ENCODE measurements at places on chromosomes 12 and 14. TPM values are rescaled to one million over a fixed set of nuclear protein-coding genes. Genes with fewer than 3 reads are reported as not detected.

SLC6A15 gene
- not detected for total RNA-seq

ERP27 gene
- total RNA-seq = not detected

LUM gene
- total RNA-seq = 64.5 TPM

NAV3 gene
- total RNA-seq = 115 TPM

MAP3K9 gene
- 0.51 TPM for total RNA-seq

DNA sequence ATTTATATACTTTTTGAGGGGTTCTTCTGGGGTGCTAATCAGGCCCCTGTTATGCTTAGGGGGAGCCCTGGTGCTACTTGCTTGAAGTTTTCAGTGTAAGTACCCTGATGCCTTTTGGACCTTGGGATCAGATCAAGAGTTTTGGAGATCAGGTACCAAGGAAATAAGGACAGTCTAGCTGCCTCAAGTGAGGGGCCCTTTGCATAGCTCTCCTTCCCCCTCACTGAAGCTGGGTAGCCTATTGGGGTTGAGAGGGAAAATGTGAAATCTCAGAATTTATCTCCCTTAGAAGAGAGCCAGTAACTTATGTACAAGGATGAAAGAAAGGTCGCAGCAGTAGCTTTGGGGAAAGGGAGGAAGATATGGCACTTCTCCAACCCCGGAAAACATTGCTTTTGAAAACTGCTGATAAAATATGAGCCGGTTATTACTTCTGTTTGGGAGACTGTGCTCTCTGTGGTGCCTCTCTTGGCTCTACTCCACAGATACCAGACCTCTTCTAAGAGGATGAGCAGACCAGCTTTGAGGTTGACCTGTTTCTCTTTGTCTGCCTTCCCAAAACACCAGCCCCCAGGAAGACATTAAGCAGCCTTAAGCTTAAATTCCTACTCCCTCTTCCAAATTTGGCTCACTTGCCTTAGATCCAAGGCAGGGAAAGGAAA lies 8.8 kb upstream of the AMHR2 start:
- peaks cover 25% of the 10 kb centered on the region for H3K36me3 ChIP-seq
- DNase-seq = no peak
- H3K27me3 ChIP-seq = peaks cover 3% of the 10 kb centered on the region
- H3K4me1 ChIP-seq = peaks cover 42% of the 10 kb centered on the region
- H3K4me3 ChIP-seq = no peak overlapping the region

DNA sequence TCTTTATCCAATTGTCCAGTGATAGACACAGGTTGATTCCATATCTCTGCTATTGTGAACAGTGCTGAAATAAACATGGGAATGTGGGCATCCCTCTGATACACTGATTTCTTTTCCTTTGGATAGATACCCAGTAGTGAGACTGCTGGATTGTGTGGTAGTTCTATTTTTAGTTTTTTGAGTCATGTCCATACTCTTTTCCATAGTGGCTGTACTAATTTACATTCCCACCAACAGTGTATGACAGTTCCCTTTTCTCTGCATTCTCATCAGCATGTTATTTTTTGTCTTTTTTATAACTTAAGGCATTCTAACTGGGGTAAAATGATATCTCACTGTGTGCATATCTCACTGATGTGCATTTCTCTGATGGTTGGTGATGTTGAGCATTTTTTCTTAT lies 24.8 kb upstream of the VASH1 start:
- H3K36me3 ChIP-seq = no peaks in the 10 kb centered on the region
- peaks cover 4% of the 10 kb centered on the region for H3K27me3 ChIP-seq
- H3K4me3 ChIP-seq = no peak overlapping the region
- no peak overlapping the region for H3K27ac ChIP-seq

DNA sequence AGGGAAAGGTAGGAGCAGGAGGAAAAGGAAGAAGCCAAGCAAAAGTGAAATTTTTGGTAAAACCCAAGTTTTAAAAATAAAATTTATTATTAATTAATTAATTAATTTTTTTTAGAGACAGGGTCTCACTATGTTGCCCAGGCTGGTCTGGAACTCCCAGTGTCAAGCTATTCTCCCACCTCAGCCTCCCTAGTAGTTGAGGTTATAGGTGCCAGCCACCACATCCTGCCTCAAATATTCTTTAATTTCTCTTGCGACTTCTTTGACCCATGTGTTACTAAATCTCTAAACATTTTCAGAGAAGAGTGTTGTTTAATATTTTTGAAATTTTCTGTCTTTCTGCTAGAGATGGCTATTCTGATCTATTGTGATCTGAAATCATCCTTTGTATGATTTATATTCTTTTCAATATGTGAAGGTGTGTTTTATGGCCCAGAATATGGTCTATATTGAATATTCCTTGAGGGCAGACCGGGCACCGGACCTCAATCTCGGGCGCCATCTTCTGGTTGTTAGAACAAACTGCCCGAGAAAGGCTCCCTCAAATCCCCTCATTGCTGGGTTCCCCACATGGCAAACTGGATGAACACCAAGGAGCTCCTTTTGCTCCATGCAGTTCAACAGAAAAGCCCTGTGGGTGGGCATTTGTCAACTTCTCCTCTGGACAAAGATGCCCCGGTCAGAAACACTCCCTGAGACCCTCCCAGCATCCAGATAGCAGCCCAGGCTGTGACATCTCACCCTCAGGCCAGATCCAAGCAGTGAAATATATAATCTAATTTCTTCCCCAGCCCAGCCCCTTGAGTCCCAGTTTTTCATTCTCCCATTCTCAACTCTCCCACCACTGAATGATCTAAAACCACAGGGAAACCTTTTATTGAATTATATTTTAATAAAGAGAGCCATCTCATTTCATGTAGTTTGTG lies 110.5 kb downstream of the ASCL4 start:
- no peaks in the 10 kb centered on the region for H3K36me3 ChIP-seq
- no peaks in the 10 kb centered on the region for H3K4me1 ChIP-seq
- no peak overlapping the region for H3K27ac ChIP-seq
- peak; percentile 30 for DNase-seq

DNA sequence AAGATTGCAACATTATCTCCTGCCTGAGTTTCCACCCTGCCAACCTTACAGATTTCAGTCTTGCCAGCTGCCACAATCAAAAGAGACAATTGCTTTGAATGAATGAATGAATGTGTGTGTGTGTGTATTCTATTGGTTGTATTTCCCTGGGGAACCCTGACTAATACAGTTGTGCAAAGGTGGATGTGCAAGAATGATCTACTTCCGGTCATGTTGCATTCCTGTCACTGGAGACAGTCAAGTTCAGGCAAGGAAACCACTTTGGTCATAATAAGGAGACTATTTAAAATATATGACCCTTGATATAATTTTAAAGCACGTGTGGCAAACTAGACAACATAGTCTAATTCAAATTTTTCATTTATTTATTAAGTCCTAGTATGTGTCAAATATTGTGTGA lies 13.1 kb downstream of the RERG start:
- H3K27me3 ChIP-seq = peaks cover 4% of the 10 kb centered on the region
- no peak overlapping the region for H3K27ac ChIP-seq
- no peak overlapping the region for H3K4me3 ChIP-seq
- H3K36me3 ChIP-seq = no peaks in the 10 kb centered on the region
- no peak for DNase-seq

GRCh38 chr12:52741375-52742195 lies 35.6 kb downstream of the KRT76 start:
- DNase-seq = peak; percentile 13
- no peaks in the 10 kb centered on the region for H3K36me3 ChIP-seq
- H3K4me1 ChIP-seq = no peaks in the 10 kb centered on the region
- H3K27ac ChIP-seq = no peak overlapping the region
- H3K27me3 ChIP-seq = peaks cover 23% of the 10 kb centered on the region

- H3K4me1 ChIP-seq = peaks cover 4% of the 10 kb centered on the region
Observed at GRCh38 chr12:4556735-4557530, 5.1 kb upstream of the DYRK4 start.

- peak overlapping the region; percentile 84 for H3K4me3 ChIP-seq
- H3K27ac ChIP-seq = peak overlapping the region; percentile 92
- peaks cover 18% of the 10 kb centered on the region for H3K36me3 ChIP-seq
- peaks cover 1% of the 10 kb centered on the region for H3K27me3 ChIP-seq
- peaks cover 74% of the 10 kb centered on the region for H3K4me1 ChIP-seq
Observed at GRCh38 chr12:50242751-50243191, 40.5 kb downstream of the LIMA1 start.

GRCh38 chr12:52295663-52296062 lies 4.3 kb upstream of the KRT81 start:
- H3K27ac ChIP-seq = no peak overlapping the region
- H3K36me3 ChIP-seq = no peaks in the 10 kb centered on the region
- DNase-seq = no peak
- H3K4me3 ChIP-seq = no peak overlapping the region

GRCh38 chr14:70909733-70910614 lies 2.7 kb downstream of the PCNX1 start:
- no peak for DNase-seq
- H3K4me1 ChIP-seq = peaks cover 63% of the 10 kb centered on the region
- H3K27ac ChIP-seq = peak overlapping the region; percentile 96

- DNase-seq = no peak
- no peak overlapping the region for H3K4me3 ChIP-seq
- H3K27ac ChIP-seq = no peak overlapping the region
Observed at GRCh38 chr12:40768125-40768864, 76.1 kb downstream of the CNTN1 start.

Data from HFFc6 (cell line).